Esophagus mucosa (tissue), 1 donor: ENCODE measurements at places on chromosomes 2 and 18.

DNA sequence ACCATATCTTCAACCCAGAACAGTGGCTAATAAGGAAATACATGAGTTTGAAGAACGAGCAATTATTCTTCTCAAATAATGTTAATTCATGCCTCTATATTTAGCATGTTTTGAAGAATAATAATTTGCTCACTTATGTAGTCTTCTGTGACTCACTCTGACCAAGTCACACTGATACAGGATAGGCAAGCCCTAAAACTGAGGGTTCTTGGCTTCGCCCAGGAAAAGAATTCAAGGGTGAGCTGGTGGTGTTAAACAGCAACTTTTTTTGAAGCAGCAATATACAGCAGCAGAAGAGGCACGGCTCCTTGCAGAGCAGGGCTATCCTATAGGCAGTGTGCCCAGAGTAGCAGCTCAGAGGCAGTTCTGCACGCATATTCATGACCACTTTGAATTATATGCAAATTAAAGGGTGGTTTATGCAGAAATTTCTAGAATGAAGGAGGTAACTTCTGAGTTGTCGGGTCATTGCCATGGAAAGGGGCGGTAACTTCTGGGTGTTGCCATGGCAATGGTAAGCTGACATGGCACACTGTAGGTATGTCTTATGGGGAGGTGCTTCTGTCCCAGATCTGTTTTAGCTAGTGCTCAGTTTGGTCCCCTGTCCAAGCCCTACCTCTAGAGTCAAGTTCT, 200.6 kb downstream of the RND3 start:
- peak; percentile 90 for ATAC-seq

DNA sequence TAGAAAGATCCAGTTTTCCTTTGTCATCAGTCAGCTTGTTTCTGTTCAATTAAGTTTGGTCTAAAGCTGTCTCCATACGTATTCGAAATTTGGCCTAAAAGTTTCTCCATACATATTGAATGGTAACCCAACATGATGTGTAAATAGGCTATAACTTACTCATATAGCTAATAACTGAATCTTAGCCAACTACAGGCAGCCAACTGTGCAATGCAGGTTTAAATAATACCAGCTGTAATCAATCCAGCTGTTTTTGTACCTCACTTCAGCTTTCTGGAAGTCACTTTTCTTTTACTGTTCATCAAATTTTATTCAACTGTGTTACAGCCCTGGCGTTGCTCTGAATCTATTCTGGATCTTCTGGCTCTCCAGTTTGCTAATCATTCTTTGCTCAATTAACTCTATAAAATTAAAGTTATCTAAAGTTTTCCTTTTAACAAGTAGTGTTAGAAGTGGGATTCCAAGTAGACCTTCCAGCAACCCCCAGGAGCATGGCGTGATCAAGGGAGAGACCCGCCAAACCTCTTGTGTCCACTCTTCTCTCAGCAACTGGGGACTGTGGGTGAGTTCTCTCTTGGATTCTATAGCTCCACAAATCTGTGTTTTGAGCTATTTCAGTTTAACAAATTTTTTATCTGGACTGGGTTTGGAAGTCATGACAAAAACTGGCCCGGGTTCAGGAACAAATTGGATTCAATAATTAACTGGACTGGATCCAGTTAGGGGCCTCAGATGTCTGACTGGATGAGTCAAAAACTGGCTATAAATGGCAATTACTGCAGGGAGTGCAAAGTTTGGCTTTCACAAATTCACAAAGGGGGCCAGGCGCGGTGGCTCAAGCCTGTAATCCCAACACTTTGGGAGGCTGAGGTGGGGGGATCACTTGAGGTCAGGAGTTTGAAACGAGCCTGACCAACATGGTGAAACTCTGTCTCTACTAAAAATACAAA, 329.7 kb upstream of the ST6GAL2 start:
- ATAC-seq = no peak

DNA sequence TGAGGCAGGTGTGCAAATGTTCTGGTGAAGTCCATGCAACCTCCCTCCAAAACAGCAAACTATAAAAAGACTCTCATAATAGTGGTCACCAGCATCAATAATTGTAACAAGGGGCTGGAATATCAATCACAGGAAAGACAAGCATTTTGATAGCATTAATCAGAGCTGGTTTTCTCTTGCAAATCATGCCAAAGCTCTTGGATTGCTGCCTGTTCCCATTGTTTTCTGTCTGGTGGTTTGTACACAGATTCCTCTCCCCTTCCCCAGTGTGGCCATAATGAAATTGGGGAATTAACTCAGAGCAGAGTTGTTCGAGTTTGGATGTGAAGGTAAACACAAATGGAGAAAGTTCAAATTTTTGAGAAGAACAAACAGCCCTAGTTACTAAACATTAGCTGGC, 134.2 kb downstream of the CDCA7 start:
- no peak for ATAC-seq

GRCh38 chr2:75022516-75022915, 64.1 kb downstream of the POLE4 start:
- ATAC-seq = no peak

DNA sequence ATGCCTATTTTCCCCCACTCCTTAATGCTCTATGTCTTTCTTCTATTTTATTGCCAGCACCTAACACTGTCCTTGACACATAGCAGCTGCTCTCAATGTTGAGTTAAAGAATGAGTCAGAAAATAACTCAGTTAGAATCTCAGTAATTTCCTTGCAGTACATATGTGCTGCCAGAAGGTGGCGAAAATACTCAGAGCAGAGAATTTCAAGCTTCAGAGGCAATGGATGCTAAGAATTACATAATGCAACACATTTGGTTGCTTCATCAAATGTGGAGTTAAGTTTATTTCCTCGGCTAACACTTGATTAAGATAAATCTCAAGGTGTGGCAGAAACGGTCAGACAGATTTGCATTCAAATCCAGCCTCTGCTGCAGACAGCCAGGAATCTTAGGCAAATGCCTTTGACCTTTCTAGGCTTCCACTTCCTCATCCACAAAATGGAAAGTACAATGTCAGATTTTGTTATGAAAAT, 105.6 kb downstream of the VSNL1 start:
- peak; percentile 85 for ATAC-seq

- no peak for ATAC-seq
Observed at GRCh38 chr18:34633368-34633767, 76.7 kb upstream of the DTNA start.

GRCh38 chr2:161708350-161708975, 84.2 kb downstream of the SLC4A10 start:
- ATAC-seq = no peak

- no peak for ATAC-seq
Observed at GRCh38 chr2:76498360-76498759, 787.6 kb upstream of the GCFC2 start.

- no peak for ATAC-seq
Observed at GRCh38 chr2:177767768-177768167, 304.8 kb downstream of the PDE11A start.
